Brain microvascular endothelial cell (primary cell): ENCODE measurements at places on chromosomes 3 and 15.

- DNase-seq, result no peak
Observed at GRCh38 chr3:23991306-23991682, 46.2 kb downstream of the NR1D2 start.

DNA sequence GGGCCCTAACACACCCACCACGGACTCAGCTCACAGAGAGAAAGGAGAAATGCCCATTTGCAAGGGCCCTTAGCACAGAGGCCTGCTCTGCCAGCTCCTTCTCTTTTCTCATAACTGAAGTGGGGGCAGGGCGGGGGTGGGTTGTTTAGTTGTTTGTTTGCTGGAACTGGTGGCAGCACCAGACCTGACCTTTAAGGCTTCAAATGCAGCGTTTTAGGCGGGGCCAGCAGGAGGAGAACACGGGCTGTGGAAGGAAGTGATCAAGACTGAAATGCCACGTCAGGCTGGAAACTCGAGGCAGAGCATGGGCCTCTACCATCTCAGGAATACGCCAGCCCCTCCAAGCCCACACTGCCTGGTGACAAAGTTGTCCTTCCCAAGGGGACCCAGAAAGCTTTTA lies 9.3 kb downstream of the CACNA2D2 start:
- no peak for DNase-seq

DNA sequence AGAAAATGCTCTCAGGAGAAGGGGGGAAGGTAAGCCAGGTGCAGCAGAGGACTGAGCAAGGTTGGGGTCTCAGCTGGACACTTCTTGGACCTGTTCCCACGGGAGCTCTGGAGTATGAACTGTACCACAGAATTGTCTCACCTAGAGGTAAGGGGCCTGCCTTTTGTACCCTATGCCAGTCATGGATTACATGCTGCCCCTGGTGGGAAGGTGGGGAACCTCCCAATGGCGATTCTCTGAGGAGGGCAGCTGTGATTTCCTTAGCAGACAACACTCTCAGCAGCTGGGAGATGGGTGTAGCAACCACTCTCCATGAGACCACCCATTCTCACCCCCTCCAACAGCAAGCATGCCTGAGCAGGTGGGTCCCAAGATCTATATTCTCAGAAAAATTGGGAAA lies 329.4 kb upstream of the CTNNB1 start:
- no peak for DNase-seq

GRCh38 chr3:130841357-130841756 lies 52.5 kb upstream of the ATP2C1 start:
- DNase-seq, result no peak

- no peak for DNase-seq
Observed at GRCh38 chr3:149174901-149175300, 45.5 kb downstream of the HPS3 start.

DNA sequence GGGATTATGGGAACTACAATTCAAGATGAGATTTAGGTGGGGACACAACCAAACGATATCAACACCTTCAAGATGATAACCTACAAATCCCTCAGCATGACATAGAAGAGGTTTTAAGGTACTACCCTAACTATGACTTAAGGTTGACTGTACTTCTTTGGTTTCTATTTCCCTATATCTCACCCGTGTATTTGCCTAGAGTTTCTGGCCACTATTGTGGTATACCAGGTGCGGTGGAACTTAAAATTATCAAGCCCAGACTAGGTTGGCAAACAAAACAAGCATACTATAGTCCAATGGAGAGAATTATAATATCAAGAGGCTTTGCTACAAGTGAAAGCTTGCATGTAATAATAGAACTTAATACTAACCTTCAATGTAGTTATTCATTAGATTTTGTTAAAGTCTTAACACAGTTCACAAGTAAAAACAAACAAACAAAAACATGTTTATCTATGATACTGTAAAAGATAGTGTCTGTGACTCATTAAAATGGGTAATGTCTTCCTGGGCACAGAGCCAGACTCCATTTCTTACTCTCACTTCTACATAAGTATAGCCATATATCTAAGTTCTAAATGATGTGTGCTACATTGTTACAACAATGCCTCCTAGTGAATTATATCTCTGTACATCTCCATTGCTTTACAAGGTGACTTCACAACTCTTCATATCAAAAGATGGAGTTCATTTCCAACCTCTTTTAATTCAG lies 479.1 kb downstream of the ZBBX start:
- no peak for DNase-seq

- DNase-seq, result no peak
Observed at GRCh38 chr15:55334997-55335396, 16.0 kb downstream of the PIGB start.

DNA sequence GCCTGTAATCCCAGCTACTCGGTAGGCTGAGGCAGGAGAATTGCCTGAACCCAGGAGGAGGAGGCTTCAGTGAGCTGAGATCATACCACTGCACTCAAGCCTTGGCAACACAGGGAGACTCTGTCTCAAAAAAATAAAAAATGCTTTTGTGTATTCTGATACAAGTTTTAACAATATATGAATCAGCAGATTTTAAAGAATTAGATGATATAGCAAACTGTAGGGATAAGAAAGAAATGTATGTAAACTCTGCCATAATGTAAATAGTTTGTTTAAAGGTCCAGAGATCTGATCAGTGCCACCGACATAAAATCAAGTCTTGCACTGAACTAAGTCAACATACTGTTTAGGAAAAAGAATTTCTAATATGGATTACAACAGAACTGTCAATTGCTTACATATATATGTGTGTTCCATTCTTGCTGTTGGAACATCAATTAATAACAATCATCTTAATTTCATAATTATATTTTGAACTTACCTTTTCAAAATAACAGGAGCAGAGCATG lies 208.3 kb downstream of the NEK10 start:
- no peak for DNase-seq

DNA sequence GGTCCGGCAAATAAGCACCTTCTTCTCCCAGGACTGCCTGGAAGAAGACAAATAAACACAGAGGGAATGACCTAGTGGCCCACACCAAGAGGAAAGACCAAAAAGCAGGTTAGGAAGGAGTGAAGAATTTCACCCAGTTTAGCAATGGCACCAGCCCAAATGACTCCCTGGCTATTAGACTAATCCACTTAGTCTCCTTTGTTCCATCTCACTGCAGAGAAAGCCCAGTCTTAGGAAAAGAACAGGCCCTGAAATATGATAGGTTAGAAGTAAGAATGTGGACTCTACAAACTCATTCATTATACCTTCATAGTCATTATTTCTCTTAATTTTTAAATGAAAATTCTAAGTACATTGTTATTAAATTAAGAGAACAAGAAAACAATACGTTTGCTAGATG lies 23.2 kb downstream of the SERPINI2 start:
- no peak for DNase-seq

GRCh38 chr3:70501561-70501960 lies 189.1 kb upstream of the MDFIC2 start:
- DNase-seq, result no peak

DNA sequence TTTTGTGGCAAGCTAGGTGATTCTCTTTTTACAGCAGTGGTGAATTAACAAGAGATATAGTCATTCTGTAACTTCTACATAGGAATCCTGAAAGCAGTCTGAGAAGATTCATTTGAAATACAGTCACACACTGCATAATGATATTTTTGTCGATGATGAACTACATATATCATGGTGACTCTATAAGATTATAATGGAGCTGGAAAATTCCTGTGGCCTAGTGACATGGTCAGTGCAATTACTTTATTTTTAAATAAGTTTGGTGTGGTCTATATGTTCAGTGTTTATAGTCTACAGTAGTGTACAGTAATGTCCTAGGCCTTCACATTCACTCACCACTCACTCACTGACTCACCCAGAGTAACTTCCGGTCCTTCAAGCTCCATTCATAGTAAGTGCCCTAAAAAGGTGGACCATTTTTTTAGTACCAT lies 511.4 kb upstream of the MCTP2 start:
- DNase-seq, result peak; percentile 54

DNA sequence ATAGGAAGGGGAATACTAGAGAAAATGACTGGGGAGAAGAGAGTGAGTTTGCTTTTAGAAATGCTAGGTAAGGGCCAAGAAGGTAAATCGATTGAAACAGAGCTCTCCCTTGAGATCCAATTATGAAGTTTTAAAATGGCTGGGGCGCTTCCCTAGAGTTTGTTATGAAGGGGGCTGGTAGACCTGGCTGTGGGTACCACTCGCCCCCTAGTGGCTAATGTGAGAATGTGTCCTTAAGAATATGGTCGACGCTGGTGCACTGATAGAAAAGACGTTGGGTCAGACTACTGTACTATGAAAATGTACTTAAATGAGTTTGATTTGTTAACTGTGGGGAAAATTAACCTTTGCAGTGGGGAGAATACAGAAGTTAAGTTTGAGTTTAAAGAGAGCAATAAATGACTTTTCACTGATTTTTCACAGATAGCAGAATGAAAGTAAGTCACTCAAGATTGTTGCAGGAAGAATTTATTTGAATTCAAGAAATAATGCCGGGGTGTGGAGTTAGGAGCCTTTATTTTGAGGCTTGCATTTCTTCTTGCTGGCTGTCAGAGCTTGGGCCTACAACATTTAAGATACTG lies 9.2 kb downstream of the TMPRSS7 start:
- peak; percentile 65 for DNase-seq

DNA sequence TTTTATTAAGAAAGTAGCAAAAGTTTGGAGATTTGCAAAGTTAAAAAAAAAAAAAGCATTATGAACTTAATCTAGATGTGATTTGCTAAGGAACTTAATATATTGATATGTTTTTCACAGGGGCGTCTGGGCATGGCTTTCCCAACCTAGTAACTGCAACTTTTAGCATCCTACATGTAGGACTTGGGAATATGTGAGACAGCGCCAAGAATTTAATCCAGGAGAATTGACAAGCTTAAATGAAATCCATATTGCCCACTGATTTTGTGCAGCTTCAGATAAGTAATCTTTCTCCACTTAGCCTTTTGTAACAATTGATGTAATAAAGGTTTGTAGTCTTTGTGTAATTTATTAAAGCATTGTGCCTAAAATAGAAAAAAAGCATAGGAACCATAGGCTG lies 982 bp upstream of the GABPB1 start:
- no peak for DNase-seq

DNA sequence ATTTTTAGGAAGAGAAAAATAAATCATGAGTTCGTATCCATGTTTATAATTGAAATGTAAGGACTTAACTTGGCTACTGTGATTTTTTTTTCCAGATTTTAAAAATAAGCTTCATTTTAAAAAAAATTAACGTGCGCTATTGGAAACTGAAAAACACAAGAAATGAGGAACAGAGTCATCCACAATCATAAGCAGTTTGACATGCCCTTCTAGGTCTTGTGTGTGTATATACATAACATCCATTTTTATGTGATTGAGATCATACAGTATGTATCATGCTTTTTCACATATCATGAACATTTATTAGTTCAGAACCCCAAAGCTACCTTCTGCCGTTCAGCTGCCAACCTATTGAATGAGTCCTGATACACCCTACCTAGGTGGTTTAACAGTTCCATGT lies 22.7 kb downstream of the IREB2 start:
- no peak for DNase-seq

- DNase-seq, result no peak
Observed at GRCh38 chr3:32280262-32280910, 41.9 kb downstream of the CMTM8 start.

- no peak for DNase-seq
Observed at GRCh38 chr3:41920406-41920965, 41.4 kb downstream of the ULK4 start.

DNA sequence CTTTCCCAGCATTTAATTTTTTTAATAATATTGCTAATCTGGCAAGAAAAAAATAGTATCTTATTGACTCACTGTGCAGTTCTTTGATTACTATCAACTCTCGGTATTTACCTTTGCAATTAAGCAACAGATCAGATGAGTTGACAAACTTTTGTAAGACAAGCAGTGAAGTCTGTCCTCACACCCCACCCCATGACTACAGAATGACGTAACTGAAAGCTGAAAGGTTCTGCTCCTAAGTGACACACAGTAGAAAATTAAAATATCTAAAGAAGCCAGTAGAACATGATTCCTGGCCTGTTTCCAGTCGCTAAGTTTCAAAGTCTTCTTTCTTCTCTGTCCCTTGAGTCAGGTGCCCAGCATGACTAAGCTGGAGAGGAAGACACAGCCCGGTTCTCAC lies 135.5 kb downstream of the STT3B start:
- no peak for DNase-seq

DNA sequence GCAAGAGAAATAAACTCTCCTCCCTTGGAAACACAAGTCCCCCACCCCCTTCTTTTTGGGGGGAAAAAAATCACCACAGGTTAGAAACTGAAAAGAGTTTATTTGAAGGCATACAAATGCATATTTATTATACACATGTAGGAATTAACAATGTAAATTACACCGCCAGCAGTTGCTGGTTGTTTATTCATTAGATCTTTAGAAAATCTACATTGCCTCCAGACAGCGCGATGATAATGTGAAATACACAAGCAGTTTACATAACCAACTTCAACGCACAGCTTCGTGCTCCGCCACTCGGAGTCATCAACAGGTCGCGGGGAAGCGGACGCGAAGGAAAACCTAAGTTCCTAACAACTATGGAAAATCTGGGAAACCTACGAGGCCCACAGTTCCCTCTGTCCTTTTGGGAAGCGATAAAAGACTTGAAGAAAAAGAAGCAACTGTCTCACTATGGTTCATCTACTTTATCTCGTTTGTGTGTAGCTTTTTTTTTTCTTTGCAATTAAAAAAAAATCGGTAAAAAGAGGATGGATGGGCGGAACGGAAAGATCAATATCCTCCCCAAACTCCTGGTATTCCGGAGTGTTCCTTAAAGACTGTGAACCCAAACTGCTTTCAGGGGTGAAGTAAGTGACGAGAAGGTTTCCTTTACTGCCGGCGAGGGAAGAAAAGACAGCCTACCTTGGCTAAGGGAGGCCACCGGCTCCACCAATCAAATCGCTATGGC lies 8.4 kb upstream of the FOXB1 start:
- no peak for DNase-seq

GRCh38 chr3:129608087-129608935 lies 1.8 kb upstream of the PLXND1 start:
- peak; percentile 60 for DNase-seq

GRCh38 chr3:7978087-7978422 lies 523.6 kb upstream of the LMCD1 start:
- no peak for DNase-seq

DNA sequence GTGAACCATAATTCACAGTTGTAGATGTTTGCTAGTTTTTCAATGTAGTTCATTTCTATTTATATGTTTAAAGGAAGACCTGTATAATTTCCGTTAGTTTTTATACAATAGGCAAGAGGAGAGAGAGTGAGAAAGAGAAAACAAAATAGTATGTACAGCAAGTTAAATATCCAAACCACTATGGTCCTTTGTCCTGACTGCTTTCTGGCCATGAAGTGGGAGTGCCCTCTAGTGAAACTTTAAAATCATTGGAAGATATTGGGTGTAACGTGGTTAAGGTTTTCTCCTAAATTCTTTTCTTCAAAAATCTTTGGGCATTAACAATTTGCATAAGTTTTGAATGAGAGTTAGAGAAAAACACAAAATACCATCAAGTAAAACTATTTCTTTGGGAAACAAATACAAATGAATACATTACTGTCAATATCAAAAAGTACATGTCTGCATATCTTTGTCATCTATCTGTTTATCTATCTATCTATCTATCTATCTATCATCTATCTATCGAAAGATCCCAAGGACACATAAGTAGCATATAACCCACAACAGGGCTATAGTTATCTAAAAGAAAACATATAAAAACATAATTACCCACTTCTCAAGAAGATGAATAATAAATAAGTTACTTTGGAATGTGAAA lies 534.6 kb upstream of the ATP11B start:
- no peak for DNase-seq

- DNase-seq, result peak; percentile 80
Observed at GRCh38 chr15:52481915-52482314, 46.8 kb downstream of the MYO5A start.
